ENCODE measurements at places on chromosomes 1 and 21.

DNA sequence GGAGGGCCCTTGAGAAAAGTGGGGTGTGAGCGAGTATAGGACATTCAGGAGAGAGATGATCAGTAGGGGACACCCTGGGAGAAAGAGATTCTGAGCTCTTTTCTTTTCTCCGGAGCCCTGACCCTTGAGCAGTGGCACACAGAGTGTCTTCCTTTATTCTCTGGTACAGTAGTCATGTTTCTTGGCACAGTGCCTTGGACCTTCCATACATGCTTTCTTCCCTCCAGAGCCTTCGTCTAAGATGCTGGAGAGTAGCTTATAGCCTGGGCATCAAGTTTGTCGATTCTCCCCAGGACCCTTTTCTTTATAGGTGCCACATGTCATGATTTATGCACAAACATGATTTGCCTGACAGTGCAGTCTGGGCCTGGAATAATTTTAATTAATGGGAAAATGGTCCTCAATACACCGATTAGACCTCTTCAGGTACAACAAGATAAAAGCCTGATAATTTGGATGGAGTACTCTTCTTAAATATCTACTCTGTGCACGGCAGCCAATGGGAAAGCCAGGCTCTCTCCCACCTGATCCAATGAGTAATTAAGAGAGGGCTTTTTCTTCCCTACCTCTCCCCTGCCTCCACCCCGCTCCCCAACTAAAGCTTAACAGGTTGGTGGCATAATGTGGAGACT lies at the start of gene TBX19:
TSS of gene TBX19 (plus strand) at position 582 of the 632 bp plus-strand sequence. CDS start 214 bp downstream, outside the sequence.
- DNase-seq = no peak

GRCh38 chr1:917466-918091 lies 6.1 kb upstream of the SAMD11 start:
- DNase-seq = no peak

- DNase-seq = no peak
Observed at GRCh38 chr21:25836396-25836795, 101.6 kb downstream of the GABPA start.

- DNase-seq = no peak
Observed at GRCh38 chr1:86507935-86508582, 38.8 kb upstream of the CLCA4 start.

DNA sequence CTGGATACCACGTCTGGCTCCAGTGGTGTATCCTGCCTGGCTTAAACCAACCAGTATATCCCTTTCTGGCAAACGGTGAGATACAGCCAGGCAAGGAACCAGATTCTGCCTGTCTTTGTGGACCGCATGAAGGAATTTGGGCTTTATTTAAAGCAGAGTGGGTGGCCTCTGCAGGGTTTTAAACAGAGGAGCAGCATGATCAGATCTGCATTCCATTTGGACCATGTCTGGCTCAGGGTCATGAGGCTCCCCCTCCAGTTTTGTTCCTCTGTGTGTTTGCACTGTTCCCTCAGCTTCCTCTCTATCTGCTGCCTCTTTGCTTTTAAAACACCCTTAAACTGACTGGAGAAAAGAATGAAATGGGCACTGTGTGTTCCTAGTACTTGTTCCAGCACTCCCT lies 195.0 kb downstream of the GIPC2 start:
- DNase-seq = no peak

DNA sequence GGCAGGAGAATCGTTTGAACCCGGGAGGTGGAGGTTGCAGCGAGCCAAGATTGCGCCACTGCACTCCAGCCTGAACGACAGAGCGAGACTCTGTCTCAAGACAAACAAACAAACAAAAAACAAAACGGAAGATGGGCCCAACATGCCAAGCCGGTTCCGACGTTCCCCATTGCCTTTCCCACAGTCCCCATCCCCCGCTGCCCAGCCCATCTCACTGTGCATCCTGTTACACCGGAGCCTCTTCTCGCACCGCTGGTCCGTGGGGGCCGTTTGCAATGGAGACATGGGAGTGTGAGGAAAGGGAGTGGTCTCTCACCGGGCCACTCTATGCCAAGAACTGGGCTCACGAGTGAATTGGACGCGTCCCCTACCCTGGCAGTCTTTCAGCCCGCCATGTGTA lies 1.3 kb upstream of the CFAP74 start:
- DNase-seq = no peak

DNA sequence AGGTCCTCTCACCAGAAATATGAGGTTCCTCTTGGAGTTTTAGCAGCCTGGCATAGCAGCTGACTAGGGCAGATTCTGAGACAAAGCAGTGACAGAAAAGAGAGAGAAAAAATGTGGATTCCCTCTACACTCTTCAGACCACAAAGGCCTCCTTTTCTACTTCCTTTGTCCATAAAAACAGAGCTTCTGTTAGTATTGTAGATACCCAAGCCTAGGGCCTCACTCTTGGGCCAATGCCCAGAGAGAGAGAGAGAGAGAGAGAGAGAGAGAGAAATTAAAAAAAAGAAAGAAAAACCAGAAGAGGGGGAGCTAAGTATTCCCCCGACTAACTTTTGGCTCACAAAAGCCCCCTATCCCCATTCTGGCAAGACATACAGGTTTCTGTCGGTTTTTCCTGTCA lies 2.4 kb upstream of the ZRANB2 start:
- no peak for DNase-seq

DNA sequence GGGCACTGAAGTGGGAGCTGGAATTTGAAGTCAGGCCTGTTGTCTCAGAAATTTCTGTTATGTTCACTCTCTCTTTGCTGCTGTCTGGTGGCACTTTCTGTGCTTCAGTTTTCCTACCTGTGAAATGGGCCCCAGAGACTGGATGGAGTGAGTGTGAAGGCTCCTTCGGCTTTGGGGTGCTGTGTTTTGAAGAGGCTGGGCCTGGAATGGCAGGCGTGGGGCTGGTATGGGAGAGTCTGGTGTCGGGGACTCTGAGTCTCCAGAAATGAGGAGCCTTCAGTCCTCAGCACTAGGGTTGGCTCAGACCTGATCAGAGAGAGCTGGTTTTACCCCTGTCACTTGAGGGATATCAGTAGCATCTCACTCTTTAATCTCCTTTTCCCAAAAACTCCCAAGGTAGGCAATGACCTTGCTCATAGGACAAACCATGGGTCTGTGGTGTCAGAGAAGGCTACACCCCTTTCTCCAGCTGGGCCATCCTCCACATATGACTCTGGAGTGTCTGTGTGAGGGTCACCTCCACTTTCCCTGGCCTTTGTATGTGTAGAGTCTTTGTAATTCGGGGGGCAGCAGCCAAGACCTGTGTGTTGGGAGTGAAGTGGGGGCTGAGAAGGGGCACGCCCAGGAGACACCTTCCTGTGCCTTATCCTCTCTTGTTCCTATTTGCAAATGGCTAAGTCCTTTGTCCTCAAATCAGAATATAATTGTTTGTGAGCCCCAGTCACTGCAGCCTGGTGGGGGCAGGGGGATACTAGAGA lies 279.9 kb downstream of the PTPRU start:
- no peak for DNase-seq

- no peak for DNase-seq
Observed at GRCh38 chr1:31781138-31781755, 17.1 kb upstream of the ADGRB2 start.

DNA sequence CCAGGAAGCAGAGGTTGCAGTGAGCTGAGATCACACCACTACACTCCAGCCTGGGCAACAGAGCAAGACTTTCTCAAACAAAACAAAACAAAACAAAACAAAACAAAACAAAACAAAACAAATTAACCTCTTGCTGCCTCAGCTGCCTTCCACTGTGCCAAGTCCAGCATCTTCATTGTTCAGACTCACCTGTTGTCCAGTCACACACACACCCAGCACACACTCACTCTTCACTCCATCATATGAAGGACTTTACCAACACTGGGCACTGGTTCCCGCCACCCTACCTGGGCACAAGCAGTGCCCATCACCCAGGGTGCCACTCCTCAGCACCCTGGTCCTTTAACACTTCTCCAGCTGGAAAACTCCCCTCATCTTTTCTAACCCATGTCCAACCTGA lies 14.6 kb downstream of the PYCR2 start:
- DNase-seq = no peak

DNA sequence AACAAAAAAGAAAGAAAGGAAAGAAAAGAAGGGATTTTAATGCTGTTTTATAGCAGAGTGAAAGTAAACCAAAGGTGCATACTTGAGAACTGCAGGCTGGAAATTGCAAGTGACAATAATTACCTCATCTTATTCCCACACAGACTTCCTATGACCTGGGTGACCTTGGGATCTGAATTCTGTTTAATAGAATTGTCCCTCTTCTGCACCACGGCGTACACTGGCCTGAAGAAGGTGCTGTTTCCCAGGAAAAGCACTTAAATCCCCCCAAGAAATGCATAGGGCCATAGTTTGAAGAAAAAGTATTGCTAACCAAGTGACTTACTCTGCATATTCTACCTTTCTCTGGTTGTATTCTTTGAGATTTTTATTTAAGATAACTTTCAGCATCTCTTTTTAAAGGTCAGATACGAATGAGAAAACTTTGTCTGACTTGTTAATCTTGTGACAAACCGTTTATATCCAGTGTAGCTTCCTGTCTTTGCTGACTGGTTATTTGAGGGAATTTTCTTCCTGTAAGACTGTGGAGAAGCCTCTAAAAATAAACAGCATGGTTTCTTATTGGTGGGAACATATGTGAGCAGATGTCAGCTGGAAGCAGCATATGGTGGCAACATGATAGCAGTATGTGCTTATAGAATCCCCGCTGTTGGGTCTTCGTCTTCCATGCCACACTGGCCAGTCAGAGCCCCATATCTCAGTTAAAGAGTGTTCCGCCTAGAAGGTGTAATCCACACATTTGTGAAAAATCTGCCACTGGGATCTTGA lies 16.3 kb downstream of the TGFB2 start:
- DNase-seq = no peak

GRCh38 chr1:85850238-85850637 lies 142.0 kb upstream of the ZNHIT6 start:
- no peak for DNase-seq

GRCh38 chr1:3524556-3525203 lies 70.2 kb downstream of the ARHGEF16 start:
- DNase-seq = no peak

DNA sequence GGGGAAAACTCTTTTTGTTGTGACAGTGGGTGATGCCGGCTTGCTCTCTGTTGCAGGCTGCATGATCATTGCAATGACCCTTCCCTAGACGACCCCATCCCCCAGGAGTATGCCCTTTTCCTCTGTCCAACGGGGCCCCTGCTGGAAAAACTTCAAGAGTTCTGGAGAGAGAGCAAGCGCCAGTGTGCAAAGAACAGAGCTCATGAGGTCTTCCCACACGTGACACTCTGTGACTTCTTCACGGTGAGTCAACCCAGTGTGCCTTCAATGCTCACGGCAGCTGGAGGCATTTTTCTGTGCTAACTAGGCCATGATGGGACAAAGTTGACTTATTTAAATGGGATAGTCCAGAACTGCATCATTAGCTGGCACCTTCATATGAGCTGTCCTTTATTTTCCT lies 5.7 kb downstream of the UBASH3A start:
- no peak for DNase-seq

DNA sequence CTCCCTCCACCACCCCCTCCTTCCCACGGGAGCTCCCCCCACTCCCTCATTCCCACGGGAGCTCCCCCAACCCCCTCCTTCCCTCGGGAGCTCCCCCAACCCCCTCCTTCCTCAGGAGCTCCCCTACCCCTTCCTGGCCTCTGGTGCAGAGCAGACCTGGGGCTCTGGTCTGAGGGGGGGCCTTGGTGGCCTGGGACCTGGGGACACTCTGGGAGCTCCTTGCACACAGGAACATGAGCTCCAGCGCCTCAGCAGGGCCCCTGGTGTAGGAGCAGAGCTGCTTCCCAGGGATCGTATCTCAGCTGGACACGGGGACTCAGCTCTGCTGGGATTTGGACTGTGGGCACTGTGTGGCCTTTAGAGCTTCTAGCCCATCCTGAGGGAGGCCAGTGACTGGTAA lies 19.7 kb upstream of the PRSS38 start:
- DNase-seq = no peak

GRCh38 chr21:43203591-43203990 lies 34.8 kb downstream of the CRYAA start:
- no peak for DNase-seq

DNA sequence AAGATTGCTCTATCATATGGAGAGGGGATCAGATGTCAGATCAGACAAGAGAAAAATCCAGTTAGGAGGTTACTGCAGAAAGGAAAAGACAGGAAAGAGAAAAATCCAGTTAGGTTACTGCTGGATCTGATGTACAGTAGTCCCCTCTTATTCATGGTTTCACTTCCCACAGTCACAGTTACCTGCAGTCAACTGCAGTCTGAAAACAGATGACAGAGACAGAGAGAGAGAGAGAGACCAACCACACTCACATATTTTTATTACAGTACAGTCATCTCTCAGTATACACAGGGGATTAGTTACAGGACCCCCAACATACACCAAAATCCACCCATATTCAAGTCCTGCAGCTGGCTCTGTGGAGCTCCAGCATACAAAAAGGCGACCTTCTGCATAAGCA lies 29.3 kb downstream of the NUP133 start:
- no peak for DNase-seq

GRCh38 chr1:9086045-9086444 lies 16.6 kb upstream of the SLC2A5 start:
- DNase-seq = no peak

DNA sequence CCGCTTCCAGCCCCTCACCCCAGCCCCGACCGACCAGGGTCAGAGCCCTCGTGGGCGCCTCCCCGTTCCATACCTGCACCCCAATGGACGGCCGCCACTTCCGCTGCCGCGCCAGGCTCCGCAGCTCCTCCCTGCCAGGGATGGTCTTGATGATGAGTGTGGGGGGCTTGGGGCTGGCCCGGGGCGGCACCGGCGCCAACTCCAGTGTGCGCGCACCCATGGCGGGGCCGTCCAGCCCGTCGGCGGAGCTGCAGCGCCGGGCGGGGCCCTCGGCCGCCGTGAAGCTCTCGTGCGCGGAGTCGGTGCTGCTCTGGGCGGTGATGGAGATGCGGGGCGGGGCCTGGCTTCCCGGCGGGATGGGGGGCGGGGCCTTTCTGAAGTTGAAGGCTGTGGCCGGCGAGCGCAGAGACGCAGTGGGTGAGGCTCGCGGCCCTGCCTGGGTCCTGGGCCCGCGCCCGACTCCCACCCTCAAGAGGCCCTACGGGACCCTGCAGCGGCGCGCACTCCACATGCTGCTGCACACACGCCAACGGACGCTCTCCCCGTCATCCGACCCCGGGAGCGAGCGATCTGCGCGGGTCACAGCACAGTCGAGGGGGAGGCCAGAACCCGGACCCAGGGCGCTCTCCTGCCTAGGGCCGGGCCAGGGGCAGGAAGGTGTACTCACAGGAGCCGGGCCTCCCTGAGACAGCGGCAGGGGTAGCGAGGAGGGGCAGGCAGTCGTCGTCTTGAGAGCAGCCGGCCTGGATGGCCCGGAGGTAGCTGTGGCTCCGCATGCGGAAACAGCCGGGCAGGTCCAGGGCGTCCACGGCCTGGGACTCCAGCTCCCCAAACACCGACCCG lies 26.1 kb upstream of the SMIM12 start:
- DNase-seq = peak; percentile 65

GRCh38 chr1:203321273-203322052 lies 16.1 kb downstream of the BTG2 start:
- DNase-seq = no peak

DNA sequence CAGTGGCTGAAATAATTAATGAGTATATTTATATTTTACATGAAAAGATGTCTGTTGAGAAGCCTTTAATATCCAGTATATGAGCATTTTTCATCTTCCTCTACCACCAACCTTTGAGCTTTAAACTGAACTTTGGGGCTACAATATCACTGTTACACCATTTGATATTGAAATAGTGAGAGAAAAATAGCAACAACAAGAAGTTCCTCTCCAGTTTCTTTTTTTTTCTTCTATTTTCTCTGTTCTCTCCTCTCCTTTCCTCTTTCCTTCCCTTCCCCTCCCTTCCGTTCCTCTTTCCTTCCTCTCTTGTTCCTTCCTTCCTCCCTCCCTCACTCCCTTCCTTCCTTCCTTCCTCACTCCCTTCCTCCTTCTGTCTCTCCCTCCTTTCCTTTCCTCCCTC lies 1591.4 kb downstream of the PLA2G4A start:
- DNase-seq = no peak

All from activated T-cell treated with anti-CD3 and anti-CD28 coated beads for 48 hours (primary cell).